Activated naive CD4-positive, alpha-beta T cell (primary cell): ENCODE measurements at places on chromosomes 1 and 21.

- no peak for DNase-seq
Observed at GRCh38 chr1:47711848-47712492, 274.1 kb downstream of the FOXD2 start.

- no peak for DNase-seq
Observed at GRCh38 chr1:231982871-231983587, 356.4 kb downstream of the DISC1 start.

GRCh38 chr1:184822267-184822666, 67.6 kb upstream of the EDEM3 start:
- DNase-seq, result no peak

DNA sequence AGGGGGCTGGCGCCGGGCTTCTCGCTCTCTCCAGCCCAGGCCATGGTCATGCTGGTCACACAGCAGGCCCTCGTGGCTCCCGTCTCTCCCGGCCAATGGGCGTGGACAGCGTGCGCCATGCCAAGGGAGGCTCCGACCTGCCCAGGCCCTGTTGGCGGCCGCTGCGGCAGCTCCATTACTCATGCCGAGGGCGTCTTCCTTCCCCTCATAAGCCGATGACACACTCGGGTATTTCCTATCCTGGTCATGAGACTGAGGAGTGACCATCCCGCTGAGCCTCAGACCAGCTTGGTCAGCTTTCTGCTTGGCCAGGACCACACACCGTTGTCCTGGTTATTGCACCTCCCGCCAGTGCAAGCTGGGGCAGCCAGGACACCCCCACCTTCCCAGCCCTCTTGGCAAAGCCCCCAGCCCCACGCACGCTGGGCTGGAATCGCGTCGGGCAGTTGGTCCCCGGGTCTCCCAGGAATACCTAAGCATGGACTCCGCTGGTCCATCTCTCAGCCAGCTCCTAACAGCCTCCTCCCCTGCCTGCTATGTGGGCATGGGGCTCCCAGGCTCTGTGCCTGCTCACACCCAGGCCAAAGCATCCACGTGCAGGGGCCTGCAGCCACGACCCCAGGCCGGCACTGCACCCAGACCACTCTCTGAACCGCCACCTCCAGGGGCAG, 49.8 kb downstream of the ARHGEF16 start:
- no peak for DNase-seq

GRCh38 chr1:67532452-67533216, 102.4 kb upstream of the SERBP1 start:
- DNase-seq, result no peak

- no peak for DNase-seq
Observed at GRCh38 chr1:160606611-160607010, 27.3 kb upstream of the CD84 start.

- DNase-seq, result no peak
Observed at GRCh38 chr1:12475530-12475934, 142.5 kb downstream of the DHRS3 start.

GRCh38 chr1:79293611-79294010, 287.1 kb upstream of the ADGRL4 start:
- DNase-seq, result no peak

- no peak for DNase-seq
Observed at GRCh38 chr1:67630438-67631045, 54.5 kb upstream of the GADD45A start.

- no peak for DNase-seq
Observed at GRCh38 chr1:156748670-156749418, 2.6 kb downstream of the HDGF start.

DNA sequence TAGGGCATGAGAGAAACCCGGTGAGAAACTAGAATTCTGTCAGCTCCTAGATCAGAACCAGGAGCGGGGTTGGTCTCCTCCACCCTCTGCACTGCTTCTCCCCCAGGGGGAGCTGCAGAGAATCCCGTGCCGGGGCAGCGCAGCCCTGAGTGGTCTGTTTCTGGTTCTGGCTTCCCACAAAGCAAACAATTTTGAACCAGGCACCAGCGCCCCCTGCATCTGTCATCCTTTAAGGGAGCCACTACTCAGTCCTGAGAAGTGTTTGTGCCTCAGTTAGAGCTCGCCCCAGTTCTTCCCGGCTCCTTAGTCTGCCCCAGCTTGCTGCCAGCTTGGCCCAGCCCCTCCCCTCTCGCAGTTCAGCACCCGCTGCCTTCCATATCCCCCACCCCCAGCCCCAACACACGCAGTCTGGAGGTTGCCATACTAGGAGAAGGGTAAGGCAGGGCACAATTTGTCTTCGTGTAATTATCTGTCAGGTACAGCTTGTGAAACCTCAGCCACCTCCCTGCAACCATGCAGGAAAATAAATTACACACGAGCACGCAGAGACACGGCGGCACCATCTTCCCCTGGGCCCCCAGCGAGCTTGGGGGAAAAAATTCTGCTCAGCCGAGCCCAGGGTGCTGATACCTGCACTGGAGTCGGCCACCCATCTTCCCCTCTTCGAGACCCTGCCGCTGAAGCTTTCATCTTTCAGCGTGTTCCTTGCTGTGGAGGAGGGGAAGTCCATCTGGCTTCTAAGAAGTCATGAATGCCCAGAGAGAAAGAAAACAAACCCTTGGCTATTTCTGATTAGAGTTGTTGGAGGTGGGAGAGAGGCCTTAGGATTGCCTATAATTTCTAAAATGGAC, 62.6 kb upstream of the CD1D start:
- no peak for DNase-seq

DNA sequence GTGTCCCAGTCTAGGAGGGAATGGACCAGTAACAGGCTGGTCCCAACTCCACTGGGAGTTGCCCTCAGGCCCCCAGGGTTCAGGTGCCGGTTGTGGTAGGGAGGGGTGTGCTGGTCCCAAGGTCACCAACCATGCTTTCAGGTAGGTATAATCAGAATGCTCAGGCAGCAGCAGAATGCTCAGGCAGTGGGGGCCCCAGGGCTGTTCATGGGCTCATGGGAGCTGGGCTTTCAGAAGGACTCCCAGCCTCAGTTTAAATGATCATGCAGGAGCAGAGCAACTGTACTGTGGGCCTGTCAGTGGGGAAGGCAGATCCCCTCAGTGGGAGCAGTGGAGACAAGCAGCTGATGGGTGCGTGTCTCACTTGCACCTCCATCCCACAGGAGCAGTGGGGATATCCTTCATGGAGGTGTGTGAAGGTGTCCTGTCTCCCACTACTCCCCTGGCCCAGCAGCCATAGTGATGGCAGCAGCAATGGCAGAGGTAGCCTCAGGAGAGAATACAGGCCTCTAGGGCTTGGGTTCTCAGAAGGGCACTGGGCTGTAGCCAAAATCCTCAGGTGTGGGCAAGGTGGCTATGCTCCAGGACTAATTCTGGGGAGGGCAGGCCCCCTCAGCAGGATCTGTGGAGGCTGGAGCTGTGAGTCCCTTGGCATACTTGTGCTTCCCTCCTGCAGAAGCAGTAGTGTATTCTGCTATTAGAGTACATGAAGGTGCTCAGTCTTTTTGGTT, 917.3 kb upstream of the B3GALT2 start:
- no peak for DNase-seq
